ENCODE measurements at places on chromosomes 3 and 15.
A peak's percentile ranks its signal among the peaks of the same experiment; 100 is the strongest.

DNA sequence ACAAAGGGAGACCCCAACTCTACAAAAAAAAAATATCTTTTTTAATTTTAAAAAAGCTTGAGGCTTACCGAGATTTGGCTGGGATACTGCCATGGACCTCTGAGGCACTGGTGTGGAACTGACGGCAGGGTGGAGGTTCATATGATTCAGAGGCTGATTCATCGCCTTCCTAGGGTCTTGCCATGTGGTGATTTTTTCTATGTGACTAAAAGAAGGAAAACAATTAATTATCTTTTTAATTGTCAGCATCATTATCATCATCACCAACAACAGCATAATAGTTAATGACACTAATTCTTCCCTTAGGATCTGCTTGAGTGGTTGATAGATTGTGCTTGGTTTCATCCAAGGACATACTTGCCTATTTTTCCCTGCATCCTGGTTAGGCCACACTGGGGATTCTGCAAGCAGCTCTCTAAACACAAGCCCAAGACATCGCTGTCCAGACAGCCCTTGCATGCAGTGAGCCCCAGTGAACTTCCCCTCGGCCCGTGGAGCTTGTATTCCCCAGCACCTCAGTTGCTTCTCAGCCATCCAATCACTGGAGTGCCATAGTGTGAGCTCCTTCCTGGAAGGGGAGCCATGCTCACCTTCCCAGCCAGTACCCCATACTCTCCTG is 84.9 kb downstream of the WWTR1 start:
- DNase-seq = peak; percentile 60

DNA sequence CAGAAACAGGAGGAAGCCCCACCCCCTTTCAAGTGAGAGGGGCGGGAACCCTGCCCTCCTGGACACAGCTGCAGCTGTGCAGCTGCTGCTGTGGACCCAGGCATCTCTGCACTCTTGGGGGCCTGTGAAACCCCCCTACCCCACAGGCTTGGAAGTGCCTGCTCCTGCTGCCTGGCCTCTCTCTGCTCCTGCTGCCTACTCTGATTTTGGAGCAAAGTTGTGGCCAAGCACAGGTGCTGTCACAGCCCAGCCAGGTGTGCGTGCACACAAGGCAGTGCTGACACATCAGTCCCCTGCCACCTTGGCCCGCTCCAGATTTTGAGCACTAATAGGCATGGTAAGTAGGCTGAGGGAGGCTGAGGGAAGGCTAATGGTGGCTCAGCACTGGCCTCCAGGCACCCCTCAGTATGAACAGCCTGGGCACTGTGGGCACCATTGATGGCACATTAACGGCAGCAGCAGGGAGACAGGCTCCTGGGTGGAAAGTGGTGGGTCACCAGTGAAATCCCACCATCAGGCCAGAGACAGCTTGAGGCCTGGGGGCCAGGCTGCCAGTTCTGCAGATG is 890.9 kb downstream of the GBE1 start:
- DNase-seq = no peak

DNA sequence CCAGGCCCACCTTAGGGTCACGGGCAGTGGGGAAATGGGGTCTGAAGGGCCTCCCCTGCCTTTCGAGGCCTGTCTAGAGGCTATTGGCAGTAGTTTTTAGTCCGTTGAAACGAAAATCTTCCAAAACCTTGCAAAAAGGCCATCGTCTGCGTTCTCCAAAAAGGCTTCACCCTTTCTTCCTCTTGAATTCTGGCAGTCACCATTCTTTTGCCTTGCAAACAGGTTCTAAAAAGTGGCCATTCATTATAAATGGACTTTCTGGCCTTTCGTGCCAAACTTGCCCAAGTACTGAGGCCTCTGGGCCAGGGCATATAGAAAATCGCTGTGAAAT is 367 bp upstream of the TARS3 start:
- no peak for DNase-seq

- no peak for DNase-seq
Measured at GRCh38 chr3:136805795-136806194, 13.1 kb upstream of the SLC35G2 start.

- no peak for DNase-seq
Measured at GRCh38 chr3:35954413-35954812, 315.1 kb downstream of the ARPP21 start.

DNA sequence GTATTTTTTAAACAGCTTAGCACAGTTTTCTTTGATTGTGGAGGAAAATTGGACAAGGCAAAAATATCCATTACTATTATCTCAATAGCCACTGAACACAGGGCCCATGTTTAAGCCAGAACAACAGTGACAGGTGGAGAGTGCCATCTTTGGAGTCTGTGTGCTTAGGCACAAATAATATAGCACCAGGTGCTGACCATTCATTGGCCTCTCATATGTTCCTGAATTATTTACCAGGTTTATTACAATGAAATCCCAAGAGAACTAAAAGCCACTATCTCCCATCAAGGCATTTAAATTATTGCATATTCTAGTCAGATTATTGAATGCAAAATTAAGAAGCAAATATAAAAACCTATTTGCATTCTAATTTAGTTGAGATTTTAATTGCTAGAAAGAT is 39.6 kb downstream of the GPR156 start:
- no peak for DNase-seq

DNA sequence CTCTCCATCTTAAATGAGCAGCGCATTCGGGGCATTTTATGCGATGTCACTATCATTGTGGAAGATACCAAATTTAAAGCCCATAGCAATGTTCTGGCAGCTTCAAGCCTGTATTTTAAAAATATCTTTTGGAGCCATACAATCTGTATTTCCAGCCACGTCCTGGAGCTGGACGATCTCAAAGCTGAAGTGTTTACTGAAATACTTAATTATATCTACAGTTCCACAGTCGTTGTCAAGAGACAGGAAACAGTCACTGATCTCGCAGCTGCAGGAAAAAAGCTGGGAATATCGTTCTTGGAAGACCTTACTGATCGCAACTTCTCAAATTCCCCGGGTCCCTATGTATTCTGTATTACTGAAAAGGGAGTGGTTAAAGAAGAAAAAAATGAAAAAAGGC is 44.4 kb upstream of the RASA2 start:
- DNase-seq = no peak

DNA sequence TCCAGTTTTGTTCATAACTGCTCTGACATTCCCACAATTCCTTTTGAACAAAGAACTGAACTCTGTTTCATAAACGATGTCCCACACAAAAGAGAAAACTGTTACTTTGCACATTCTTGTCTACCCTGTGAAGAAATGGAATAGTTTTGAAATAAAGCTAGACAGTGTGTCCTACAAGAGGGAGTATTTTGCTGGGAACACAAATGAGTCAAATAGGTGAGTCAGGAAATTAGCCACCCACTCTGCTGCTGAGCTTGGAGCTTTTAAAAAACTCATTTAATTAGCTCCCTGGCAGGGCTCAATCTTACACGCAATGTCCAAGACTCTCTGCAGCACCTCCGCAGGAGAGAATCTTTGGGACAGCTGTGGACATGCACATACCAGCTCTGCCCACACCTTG is 193.4 kb downstream of the SLC9A9 start:
- no peak for DNase-seq

- no peak for DNase-seq
Measured at GRCh38 chr15:91711384-91712033, 142.0 kb upstream of the SLCO3A1 start.

DNA sequence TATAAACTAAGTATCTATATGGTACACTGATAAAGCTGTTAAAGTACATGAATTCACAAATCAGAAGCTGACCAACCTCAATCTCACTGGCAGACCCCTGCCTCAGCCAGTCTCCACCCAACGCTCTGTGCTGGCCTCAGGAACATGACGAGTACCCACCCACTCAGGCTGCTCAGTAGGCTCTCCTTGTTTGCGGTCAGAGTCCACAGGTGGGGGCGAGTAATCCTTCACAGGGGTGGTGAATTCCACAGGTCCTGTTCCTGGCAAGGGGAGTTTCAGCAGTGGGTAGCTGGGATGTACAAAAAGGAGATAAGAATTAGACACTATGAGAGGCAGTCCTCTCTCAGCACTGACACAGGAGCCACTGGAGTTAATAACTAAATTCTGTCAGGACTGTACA is 40.9 kb downstream of the SCAP start:
- no peak for DNase-seq

- DNase-seq = no peak
Measured at GRCh38 chr3:180048103-180048502, 11.4 kb upstream of the PEX5L start.

- DNase-seq = no peak
Measured at GRCh38 chr3:71491154-71491752, 92.3 kb downstream of the FOXP1 start.

GRCh38 chr3:173932624-173933023 is 535.1 kb downstream of the NLGN1 start:
- peak; percentile 30 for DNase-seq

DNA sequence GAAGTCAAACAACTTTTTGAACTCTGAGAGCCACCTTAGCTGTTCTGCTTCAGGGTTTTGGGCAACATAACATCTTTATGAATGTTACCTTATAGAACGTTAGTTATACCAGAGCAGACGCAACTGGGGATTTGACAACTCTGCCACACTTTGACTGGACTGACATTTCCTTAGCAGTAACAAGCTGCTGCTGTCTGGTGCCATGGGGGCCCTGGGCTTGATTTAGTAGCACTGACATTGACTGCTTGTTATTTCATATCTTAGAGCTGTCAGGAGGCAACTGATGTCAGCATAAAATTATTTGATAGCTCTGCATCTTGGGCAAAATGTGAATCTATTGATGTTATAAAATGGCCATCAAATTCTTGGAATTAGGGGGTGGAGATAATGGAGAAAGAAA is 285.4 kb downstream of the ROBO2 start:
- DNase-seq = no peak

GRCh38 chr3:41307065-41307464 is 107.8 kb downstream of the CTNNB1 start:
- DNase-seq = no peak

DNA sequence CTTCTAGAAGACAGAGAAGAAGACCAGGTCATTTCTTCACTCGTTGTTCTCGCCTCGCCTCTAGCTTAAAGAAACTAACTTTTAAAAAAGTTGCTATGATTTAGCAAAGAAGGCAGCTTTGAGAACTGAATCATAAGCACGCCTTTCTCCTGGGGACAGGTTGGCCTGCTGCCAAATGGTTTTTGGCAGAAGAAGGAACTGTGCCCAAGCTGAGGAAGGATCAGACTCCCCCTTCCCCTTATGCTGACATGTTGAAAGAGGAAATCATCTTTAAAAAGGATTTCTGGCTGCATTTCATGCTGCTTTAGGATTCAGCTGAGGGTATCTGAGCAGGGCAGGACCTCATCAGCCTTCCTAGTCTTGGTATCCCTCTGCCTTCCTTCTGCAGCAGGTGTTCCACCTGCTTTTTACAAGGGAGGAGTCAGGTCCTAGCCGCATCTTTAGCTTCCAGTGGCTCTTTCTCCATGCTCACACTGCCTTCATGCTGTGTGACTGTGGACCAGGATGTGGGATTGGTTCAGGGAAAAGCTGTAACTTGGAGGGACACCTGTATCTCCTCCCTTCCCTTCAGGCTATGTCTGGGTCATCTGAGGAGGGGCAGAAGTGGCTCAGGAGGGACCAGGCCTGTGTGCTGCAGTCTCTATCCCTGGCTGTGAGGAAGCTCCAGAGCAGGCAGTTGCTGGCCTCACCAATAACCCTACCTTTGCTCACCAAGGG is 34.1 kb upstream of the HACD2 start:
- no peak for DNase-seq

DNA sequence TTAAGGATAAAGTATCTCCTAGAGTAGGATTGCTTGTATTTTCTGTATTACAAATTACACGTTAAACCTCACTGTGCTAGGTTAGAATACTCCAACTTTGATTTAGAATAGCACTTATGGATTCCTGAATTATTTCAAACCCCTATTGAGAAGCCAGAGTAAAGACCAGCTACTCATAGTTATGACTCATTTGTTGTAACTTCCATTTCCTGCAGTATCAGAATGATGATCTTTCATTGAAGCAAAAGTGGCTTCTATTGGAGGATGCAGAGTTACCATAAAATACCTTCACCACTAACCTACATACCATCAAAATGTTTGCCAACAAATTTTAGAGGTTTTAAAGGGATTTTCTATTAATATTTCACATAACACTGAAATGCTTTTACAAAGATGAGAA is 1322.7 kb upstream of the ALCAM start:
- no peak for DNase-seq

DNA sequence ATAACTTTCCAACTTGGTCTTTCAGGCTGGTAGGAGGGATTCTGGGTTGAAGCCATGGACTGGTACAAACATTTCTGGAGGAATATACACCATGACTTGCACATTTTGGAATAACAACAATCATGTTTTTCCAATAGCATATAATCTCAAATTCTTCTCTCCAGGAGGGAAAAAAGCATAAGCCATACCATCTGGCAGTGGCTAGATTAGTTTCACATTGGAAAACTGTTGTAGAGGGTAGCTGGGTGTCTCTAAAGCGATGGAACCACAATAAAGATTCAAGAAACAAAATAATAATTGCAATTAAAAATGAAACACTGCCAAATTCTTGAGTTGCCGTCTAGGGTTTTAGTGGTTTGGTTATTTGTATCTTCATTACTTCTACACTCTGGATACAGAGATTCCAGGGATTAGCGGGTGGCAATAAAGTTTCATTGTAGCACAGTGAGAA is 278.5 kb upstream of the RASGRP1 start:
- no peak for DNase-seq

DNA sequence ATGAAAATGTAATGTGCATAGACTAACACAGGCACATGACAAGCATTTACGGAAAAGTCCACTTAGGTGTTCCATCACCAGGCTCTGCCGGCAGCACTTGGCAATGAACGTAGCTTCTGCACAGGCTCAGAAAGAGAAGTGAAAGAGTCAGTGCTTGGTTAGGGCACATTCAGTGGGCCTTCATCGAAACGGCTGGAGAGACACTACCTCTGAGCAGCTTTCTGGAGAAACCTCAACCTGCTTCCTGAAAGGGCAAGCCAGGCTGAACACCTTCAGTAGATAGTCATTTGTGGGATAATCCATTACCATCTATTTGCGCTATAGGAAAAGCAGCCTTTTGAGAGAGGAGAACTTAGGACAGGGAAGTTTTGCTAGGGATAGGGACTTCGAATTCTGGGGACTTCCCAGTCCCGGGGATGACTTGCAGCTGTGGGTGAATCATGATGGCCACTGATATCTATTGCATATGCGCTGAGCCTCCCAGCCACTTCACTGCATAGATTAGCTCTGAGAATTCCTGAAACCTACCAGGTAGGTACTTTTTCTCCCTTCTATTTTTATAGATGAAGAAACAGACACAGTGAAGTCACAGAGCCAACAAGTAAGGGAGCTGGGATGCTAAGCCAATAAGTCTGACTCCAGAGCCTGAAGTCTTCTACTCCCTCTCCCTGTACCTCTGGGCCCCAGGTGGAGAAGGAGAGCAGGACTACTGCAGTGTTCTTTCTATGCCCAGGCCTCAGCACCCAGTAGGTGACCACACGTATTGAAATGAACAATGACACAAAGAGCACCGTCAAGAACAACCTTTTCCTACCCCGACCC is 4.2 kb upstream of the SH2D7 start:
- no peak for DNase-seq

GRCh38 chr3:23152989-23153388 is 50.1 kb upstream of the UBE2E2 start:
- no peak for DNase-seq

Data from kidney capillary endothelial cell (primary cell).